ENCODE measurements at places on chromosomes 2 and 18. TPM values are rescaled to one million over a fixed set of nuclear protein-coding genes. Genes with fewer than 3 reads are reported as not detected.

GRCh38 chr18:57915248-57915647, 112.1 kb upstream of the ATP8B1 start:
- no peak for DNase-seq

NOSTRIN gene
- total RNA-seq: not detected

GRCh38 chr2:29660201-29660600, 261.2 kb downstream of the ALK start:
- DNase-seq: no peak

GRCh38 chr2:42777883-42778805, 14.2 kb upstream of the OXER1 start:
- no peak for DNase-seq

- no peak for DNase-seq
These were observed 114.1 kb upstream of the MYCN start for GRCh38 chr2:15826273-15826717.

Measured in CD4-positive, CD25-positive, alpha-beta regulatory T cell (primary cell).